ENCODE measurements at places on chromosomes 6 and 20. TPM values are rescaled to one million over a fixed set of nuclear protein-coding genes. Genes with fewer than 3 reads are reported as not detected.

CCM2L gene
- total RNA-seq = 4.9 TPM

TRDN gene
- total RNA-seq = 204 TPM

TFAP2A gene
- 0.13 TPM for total RNA-seq

PLN gene
- 3.9 TPM for total RNA-seq

UNC5CL gene
- 3.0 TPM for total RNA-seq

WFDC5 gene
- not detected for total RNA-seq

ADGB gene
- 0.04 TPM for total RNA-seq
